ENCODE measurements at places on chromosomes 1 and 21.

GRCh38 chr21:45859041-45859761, 122.4 kb upstream of the COL6A1 start:
- no peak for DNase-seq

- DNase-seq = no peak
These were observed 82.6 kb downstream of the GPR161 start for GRCh38 chr1:168054117-168054516.

DNA sequence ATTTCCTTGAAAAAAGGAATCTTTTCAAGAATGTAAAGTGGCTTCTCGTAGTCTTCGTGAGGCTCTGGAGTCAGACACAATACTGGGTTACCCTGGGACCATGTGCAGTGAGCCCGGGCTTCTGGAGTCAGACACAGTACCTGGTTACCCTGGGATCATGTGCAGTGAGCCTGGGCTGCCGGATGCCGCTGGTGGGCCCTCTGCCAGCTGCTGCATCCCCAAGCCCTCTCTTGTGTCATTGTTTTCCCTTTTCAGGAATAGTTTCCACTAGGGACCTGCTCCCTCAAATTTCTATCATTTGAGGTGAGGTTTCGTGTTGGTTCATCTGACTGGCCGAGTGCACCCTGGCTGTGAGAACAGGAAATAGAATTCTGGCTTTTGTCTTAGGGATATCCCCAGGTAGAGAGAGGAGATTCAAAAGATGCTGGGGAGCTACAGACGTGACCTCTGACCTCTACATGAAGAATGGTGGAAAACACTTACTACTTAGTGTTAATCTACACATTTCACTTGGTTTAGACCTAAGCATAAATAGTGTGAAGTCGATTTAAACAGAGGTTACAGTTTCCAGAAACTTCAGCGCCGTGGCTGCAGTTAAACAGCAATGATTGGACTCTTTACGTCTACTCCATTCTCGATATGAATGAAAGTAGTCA, 10.6 kb downstream of the ADARB1 start:
- DNase-seq = no peak

GRCh38 chr1:180805316-180805715, 107.4 kb upstream of the KIAA1614 start:
- no peak for DNase-seq

GRCh38 chr1:41144285-41144684, 97.8 kb downstream of the SCMH1 start:
- DNase-seq = no peak

GRCh38 chr1:194342484-194343262, 1156.3 kb upstream of the B3GALT2 start:
- no peak for DNase-seq

GRCh38 chr1:247110627-247111258, 6.6 kb upstream of the ZNF669 start:
- peak; percentile 22 for DNase-seq

- DNase-seq = no peak
These were observed 1.1 kb downstream of the ADGRL2 start for GRCh38 chr1:81801651-81802456.

DNA sequence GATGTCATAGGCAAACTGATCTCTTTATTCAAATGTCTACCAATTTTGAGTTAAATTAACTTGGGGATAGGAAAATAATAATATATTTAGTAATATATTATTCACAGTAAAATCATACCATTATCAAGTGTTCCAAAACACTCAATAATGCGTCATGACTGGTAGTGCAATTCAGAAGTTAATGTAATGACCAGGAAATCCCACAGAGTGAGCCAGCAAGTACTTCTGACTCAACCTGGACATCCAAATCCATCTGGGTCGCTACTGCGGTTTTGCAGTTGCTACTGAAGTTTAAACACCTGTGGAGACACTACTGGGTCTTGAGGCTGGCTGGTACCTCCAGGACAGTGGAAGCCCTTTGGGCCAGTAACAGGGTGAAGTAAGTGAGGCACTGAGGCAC, 44.8 kb downstream of the DPYD start:
- DNase-seq = no peak

DNA sequence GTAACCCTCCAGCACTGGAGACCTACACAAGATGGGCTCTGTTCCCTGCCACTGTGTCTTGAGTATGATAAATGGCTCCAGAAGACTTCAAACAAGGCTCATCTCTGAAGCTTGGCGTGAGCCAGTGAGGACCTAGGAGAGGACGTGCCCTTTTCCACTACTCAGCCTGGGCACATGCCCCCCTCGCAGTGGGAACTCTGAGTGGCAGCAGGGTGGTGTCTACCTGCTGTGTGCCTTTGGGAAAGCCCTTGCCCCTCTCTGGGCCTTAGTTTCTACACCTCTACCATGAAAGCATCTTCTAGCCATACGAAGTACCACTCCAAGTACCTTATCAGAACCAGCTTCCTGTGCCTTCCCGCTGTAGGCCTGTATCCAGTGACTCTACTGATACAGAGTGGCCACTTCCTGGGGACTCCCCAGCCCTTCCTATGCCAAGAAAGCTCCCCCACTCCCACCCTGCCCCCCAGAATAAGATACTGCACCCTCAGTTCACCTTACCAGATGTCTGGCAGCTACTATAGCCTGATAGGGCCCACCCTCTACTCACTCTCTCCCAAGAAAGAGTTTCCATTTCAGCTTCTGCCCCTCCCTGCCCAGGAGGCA, 3.1 kb upstream of the MOB3C start:
- DNase-seq = no peak

GRCh38 chr1:198143797-198144196, 13.0 kb upstream of the NEK7 start:
- DNase-seq = no peak

DNA sequence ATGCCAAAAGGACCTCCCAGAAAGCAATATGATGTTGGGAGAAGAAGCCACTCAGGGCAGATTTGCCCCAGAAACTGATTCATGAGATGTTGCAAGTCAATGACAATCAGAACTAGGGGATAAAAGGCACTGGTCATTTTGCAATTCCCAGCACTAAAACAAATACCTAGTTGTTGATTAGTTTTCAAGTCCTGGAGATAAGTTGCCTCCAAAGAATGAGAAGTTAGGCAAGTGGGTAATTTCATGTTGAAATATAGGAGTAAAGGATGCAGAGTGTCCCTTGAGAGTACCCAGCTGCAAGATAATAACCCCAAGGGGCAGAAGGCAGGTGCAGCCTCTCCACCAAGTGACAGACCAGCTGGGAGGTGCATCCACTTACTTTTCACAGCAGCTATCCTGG, 363.6 kb downstream of the PBX1 start:
- no peak for DNase-seq

DNA sequence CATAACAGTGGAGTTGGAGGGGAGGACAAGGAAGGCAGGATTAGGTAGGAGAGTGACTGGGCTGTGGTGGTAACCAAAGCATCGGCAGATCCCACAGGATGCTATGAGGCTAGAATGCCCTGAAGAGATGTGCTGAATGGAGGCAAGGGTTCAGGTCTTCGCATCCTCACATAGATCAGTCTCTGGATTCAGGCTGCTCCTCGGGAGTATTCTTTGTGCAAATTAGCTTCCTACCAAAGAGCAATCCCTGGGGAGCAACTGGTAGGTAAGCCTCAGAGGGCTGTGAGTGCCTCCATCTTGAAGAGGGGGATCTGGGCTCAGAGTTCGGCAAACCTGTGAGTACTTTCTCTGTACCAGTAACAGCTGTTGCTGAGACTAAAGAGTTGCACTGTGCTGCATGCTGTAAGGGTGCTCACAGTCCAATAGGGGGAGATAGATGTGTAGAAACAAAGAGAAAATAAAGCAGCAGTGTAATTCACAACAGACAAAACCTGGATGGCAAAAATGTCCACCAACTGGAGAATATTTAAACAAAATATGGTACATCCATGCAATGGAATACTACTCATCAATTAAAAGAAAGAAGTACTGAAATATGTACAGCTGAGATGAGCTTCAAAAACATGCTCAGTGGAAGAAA, 322.4 kb upstream of the DEPDC1 start:
- DNase-seq = no peak

- DNase-seq = no peak
These were observed 46.6 kb upstream of the DUSP10 start for GRCh38 chr1:221788466-221788865.

DNA sequence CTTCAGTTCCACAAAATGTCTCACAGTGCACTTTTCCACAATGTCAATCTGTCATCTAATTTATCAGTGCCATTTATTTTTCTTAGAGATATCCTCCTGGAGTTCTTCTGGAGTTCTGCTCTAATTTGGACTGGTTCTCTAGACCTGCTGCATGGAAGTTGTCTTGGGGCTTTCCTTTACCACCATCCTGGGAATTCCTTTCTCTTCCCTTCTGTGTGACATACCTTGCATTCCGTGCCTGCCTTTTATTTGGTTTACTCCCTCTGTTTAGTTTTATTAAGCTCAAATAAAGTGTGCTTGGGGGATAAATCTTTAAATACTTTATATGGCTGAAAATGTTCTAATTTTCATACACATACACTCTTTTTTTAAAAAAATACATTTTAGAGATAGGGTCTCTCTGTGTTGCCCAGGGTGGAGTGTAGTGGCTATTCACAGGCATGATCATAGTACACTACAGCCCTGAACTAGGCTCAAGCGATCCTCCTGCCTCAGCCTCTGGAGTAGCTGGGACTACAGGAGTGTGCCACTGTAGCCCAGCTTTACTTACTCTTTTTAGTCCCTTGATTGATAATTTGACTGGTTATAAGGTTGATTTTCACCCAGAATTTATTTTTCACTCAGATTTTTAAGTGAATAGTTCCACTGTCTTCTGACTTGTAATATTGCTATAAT, 14.4 kb downstream of the MTF2 start:
- no peak for DNase-seq

- no peak for DNase-seq
These were observed 550 bp upstream of the PCAT6 start for GRCh38 chr1:202810193-202810614.

DNA sequence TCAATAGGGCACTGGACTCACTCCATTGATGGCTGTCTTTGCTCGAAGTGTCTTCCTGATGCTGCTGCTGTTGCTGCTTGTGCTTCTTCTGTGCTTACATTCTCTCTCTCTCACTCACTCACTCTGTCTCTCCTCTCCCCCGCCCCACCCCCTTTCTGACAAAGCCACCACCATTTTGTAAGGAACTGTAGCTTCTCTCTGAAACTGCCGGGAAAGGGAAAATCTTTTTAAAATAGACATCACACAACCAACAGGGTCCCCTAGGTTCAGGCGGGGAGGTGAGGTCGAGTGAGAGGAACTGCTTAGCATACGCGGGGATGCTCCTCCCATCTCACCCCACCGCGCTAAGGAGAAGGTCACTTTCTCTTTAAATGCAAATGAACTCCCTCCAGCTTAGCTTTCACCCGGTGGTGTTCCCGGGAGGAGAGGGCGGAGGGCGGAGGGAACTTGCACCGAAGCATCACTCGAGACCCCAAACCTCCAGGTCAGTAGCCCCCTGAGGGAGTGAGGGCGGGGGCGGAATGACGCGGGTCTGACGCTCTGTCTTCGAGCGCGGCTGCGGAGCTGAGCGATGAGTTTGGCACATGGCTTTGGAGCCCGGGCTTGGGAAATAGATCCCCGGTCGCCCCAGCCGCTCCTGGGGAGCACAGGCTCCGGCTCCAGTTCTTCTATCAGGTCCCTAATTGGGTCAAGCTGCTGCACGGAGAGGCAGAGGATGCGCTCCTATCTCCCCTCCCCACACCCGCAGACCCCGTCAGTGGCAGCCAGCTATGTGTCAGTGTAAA, at the start of gene CCDC28B:
Gene CCDC28B (plus strand): TSS at position 370 of the 785 bp plus-strand sequence. CDS start 1,341 bp downstream, outside the sequence.
- peak; percentile 42 for DNase-seq

DNA sequence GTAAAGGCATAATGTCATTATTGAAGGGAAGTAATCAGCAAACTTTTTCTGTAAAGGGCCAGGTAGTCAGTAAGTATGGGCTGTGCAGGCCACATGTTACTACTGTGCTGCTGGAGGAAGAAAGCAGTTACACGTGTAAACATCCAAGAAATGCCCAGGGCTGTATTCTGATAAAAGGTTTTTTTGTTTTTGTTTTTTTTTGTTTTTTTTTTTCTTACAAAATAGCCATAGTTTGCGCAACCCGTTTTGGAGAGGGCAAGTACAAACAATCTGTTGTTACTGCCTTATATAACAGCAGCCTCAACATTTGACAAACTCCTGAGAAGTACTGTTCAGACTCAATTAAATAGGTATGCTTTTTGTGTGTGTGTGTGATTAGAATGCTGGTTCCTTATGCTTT, 26.7 kb upstream of the MTMR11 start:
- DNase-seq = no peak

GRCh38 chr1:113976609-113977278, 2.5 kb upstream of the OLFML3 start:
- DNase-seq = no peak

- DNase-seq = no peak
These were observed 4.4 kb upstream of the CAPN2 start for GRCh38 chr1:223708001-223708359.

DNA sequence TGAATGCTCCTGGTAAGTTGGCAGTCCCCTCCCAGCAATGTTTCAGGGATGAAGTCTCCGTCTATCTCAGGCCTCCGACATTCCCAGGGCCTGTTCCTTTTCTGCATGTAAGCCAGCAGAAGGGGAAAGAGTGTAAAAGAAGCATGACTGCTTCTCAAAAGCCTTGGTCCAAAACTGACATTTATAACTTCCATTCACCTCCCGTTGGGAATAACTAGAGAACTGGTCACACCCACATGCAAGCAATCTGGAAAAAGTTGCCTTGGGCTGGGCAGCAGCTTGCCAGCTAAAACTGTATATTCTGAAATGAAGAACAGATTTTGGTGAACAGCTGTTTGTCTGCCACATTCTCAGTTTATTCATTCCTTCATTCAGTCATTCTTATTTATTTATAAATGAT, 24.2 kb upstream of the NPL start:
- DNase-seq = no peak

- DNase-seq = no peak
These were observed 16.7 kb downstream of the COL8A2 start for GRCh38 chr1:36108314-36108713.

- no peak for DNase-seq
These were observed 53.2 kb upstream of the RAVER2 start for GRCh38 chr1:64691626-64692025.

DNA sequence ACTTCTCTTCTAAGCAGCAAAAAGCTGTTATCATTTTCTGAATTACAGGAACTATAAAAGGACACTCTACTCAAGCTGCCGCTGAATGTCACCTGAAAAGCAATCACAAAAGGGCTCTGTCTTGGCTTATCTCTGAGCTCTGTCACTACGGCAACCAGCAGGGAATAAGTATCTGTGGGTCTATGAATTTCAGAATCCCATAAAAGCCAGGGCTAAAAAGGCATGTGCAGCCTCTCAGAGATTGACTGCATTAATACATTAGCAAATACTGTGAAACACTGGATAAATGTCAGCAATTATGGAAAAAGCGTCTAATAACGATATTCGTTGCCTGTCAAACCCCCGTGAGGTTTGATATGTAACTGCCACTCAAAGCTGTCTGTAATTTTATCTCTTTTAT, 210.2 kb upstream of the DMRTA2 start:
- no peak for DNase-seq

GRCh38 chr1:28374297-28374696, 4.8 kb downstream of the PHACTR4 start:
- DNase-seq = no peak
